ENCODE measurements at places on chromosomes 12 and 14. TPM values are rescaled to one million over a fixed set of nuclear protein-coding genes. Genes with fewer than 3 reads are reported as not detected.

TGFB3 gene
- 46.4 TPM for total RNA-seq

- no peaks in the 10 kb centered on the region for H3K36me3 ChIP-seq
- no peak overlapping the region for H3K4me3 ChIP-seq
- H3K4me1 ChIP-seq, result peaks cover 4% of the 10 kb centered on the region
- DNase-seq, result no peak
These were observed 2.6 kb upstream of the TTC8 start for GRCh38 chr14:88821888-88822287.

DNA sequence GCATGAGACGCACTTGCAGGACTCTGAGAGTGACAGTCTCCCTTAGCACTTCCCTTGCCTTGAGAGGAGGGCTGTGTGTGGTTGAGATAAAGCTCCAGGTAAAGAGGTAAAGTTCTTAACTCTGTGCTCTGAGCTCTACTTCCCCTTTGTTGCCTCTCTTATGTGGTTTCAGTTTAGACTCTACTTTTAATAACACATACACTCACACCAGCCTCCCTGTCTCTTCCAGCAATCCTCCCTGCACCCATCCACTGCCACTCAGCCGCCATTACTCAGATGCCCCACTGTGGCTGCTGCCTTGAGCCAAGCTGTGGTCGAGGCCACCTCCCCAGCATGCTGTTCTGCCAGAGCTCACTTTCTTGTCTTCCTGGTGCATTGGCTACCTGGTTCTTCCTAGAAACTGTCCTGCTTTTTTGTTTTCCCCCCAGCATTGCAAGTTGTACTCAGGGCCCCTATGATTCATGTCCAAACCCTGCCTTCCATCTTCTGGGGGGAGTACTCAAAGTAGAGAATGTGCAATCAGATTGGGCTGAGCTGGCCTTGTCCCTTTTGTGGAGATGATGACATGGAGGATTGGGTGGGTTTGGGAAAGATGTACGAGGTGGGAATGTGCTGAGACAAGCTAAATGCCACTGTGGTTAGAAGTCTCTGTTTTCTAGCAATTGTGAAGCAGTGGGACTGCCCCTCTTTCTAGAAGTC lies 115.5 kb upstream of the PARP11 start:
- no peaks in the 10 kb centered on the region for H3K36me3 ChIP-seq
- no peak overlapping the region for H3K27ac ChIP-seq
- H3K27me3 ChIP-seq, result no peaks in the 10 kb centered on the region
- H3K4me1 ChIP-seq, result no peaks in the 10 kb centered on the region

- no peak overlapping the region for H3K4me3 ChIP-seq
- DNase-seq, result no peak
- no peaks in the 10 kb centered on the region for H3K27me3 ChIP-seq
- H3K36me3 ChIP-seq, result no peaks in the 10 kb centered on the region
These were observed 618.7 kb downstream of the VRK1 start for GRCh38 chr14:97415907-97416306.

CGRRF1 gene
- 42.2 TPM for total RNA-seq

SCNN1A gene
- 33.5 TPM for total RNA-seq

GRCh38 chr12:96237465-96238077 lies 43.4 kb downstream of the ELK3 start:
- H3K4me3 ChIP-seq, result peak overlapping the region; percentile 36
- H3K27me3 ChIP-seq, result no peaks in the 10 kb centered on the region
- H3K27ac ChIP-seq, result peak overlapping the region; percentile 52

DNA sequence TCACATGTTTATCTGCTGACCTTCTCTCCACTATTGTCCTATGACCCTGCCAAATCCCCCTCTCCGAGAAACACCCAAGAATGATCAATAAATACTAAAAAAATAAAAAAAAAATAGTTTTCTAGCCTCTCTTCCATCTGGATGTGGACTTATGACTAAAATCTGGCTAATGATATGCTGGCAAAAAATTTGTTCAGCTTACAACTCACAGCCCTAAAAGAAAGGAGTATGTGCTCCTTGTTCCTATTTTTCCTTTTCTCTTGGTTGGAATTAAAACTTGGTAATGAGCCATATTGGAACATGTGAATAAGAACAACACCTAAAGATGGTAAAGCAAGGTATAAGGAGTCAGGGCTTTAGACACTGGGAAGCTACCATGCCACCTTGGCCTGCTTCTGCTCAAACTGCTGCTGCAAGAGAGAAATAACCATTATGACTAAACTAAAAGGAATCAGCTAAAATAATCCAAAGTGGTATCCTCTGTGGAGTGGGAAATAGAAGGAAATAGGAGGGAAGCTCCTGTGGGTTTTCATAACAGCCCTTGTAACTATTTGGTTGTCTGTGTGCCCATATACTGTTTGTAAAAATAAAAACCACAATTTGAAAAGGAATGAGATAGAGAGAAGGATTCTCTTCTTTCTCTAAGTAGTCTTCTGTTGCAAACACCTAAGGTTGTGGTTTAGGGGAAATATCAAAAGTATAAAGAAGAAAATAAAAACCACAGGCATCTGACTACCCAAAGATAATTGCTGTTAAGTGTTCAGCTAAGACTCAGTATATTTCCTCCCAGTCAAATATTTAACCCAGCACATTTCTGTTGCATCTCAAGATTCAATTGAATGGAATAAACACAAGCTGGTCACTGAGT lies 53.8 kb downstream of the SDR9C7 start:
- no peak for DNase-seq
- no peaks in the 10 kb centered on the region for H3K4me1 ChIP-seq
- no peaks in the 10 kb centered on the region for H3K27me3 ChIP-seq

RPL10L gene
- total RNA-seq, result not detected

GRCh38 chr12:116901612-116902011 lies 9.1 kb upstream of the FBXW8 start:
- no peak overlapping the region for H3K27ac ChIP-seq
- no peak for DNase-seq
- H3K27me3 ChIP-seq, result no peaks in the 10 kb centered on the region

C1S gene
- total RNA-seq, result 456 TPM

- H3K27me3 ChIP-seq, result no peaks in the 10 kb centered on the region
- no peaks in the 10 kb centered on the region for H3K36me3 ChIP-seq
- H3K4me3 ChIP-seq, result no peak overlapping the region
- peaks cover 22% of the 10 kb centered on the region for H3K4me1 ChIP-seq
- no peak overlapping the region for H3K27ac ChIP-seq
- DNase-seq, result no peak
These were observed 1.8 kb upstream of the FIGNL2 start for GRCh38 chr12:51850081-51850964.

- H3K27ac ChIP-seq, result no peak overlapping the region
- H3K4me1 ChIP-seq, result peaks cover 28% of the 10 kb centered on the region
- no peak overlapping the region for H3K4me3 ChIP-seq
- H3K36me3 ChIP-seq, result peaks cover 22% of the 10 kb centered on the region
- no peaks in the 10 kb centered on the region for H3K27me3 ChIP-seq
- no peak for DNase-seq
These were observed 201.8 kb upstream of the RGS6 start for GRCh38 chr14:71730471-71730870.

- no peak overlapping the region for H3K27ac ChIP-seq
- H3K4me1 ChIP-seq, result peaks cover 37% of the 10 kb centered on the region
- DNase-seq, result no peak
- no peaks in the 10 kb centered on the region for H3K36me3 ChIP-seq
These were observed 5.1 kb upstream of the NKX2-1 start for GRCh38 chr14:36524874-36525745.

DNA sequence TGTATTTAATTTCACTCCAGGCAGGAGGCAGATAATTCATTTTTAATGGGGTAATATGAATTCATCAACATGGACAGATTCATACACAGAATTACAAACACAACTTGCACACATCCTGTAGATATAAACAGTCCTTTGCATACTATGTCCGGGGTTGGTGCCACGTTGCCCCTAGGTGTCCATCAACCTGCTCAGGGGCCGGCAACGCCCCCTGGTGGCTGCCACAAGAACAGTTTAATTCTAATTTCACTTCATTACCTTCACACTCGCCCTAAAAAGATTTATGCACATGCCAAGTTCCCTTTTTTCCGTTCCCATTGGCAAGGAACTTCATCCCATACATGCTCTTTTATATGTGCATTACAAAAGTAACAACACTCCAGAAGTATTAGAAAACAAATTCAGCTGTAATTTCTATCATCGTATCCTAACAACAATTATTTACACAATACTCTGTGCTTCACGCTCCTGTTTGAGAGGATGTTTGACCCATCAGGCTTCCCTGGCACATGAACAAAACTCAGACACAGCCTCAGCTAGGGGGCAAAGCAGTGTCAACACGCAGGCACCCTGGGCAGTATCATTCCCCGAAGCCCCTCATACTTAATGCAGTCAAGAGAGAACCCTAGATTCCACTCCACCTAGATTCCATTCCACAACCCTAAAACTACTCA lies 15.5 kb downstream of the MANSC1 start:
- H3K36me3 ChIP-seq, result no peaks in the 10 kb centered on the region
- H3K27ac ChIP-seq, result peak overlapping the region; percentile 26
- H3K27me3 ChIP-seq, result no peaks in the 10 kb centered on the region
- DNase-seq, result no peak

GRCh38 chr14:54310151-54310850 lies 86.5 kb upstream of the CDKN3 start:
- no peaks in the 10 kb centered on the region for H3K4me1 ChIP-seq
- DNase-seq, result no peak
- H3K27ac ChIP-seq, result no peak overlapping the region
- no peaks in the 10 kb centered on the region for H3K36me3 ChIP-seq

DNA sequence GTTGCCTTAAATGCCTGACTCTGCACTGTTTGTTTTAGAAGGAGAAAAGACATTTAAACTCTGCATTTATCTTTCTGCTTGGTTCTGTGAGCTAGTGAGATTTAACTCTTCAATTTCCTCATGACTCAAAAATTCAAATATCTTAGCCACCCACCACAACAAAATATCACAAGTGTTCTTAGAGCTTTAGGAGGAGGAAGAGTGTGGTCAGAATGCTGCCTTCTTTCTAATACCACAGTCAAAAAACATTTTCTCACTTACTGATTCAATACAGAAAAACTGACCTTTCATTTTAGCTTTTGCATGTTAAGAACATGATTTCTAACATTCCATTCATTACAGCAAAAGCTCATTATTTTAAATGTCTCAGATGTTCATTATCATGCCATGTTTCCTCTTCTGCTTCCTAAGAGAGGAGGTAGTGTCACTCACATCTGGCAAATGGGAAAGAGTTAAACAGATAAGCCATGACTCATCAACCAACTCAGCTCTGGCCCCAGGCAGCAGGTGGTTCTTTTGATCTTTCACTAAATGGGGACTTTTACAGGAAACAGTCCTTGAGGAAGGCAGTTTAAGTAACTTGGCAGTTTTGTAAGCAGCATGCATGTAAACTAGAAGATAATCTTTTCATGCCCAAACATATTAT lies 56.4 kb upstream of the RNU6-8 start:
- H3K4me3 ChIP-seq, result no peak overlapping the region
- no peaks in the 10 kb centered on the region for H3K27me3 ChIP-seq
- DNase-seq, result no peak
- H3K4me1 ChIP-seq, result no peaks in the 10 kb centered on the region
- no peaks in the 10 kb centered on the region for H3K36me3 ChIP-seq

- H3K4me3 ChIP-seq, result no peak overlapping the region
- H3K36me3 ChIP-seq, result no peaks in the 10 kb centered on the region
- no peaks in the 10 kb centered on the region for H3K27me3 ChIP-seq
- DNase-seq, result no peak
These were observed 930 bp upstream of the MIA2 start for GRCh38 chr14:39232554-39233415.
